ENCODE measurements at places on chromosomes 16 and 17. TPM values are rescaled to one million over a fixed set of nuclear protein-coding genes. Genes with fewer than 3 reads are reported as not detected.

- no peak for DNase-seq
These were observed 4.3 kb downstream of the CNP start for GRCh38 chr17:41970901-41971331.

DNA sequence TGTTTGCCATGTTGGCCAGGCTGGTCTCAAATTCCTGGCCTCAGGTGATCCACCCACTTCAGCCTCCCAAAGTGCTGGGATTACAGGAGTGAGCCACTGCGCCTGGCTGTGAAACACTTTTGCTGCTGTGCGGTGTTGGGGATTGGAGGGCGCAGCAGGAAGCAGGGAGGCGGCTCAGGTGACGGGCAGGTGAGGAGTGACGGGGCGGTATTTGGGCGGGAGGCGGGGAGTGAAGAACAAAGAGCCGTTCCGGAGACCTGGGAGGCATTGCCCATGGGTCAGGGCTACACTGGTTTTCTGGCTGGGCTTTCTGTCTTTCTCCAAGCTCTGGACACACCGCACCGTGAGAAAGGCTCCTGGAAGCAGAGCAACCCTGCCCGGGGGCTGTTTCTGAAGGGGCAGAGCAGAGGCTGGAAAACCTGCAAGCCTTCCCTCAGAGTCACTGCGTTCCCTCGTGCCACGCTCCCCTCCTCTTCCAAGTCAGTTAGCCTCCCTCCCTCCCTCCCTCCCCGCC lies 22.1 kb downstream of the CRISPLD2 start:
- no peak for DNase-seq

- no peak for DNase-seq
These were observed 5.5 kb upstream of the RPTOR start for GRCh38 chr17:80539022-80539641.

DNA sequence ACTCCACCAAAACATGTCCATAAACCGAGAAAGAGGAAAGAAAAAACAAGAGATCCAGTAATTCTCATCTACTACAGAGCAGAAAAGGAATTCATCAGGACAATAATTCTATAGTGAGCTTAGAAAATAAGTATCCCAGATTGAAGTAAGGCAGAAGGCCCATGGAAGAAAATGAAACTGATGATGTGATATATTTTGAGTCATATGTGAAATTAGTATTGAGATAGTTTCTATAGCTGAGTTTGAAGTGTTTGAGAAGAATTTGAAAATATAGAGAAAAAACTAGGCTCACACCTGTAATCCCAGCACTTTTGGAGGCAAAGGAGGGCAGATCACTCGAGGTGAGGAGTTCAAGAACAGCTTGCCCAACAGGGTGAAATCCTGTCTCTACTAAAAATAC lies 19.7 kb downstream of the LUC7L3 start:
- no peak for DNase-seq

Gene DYNLRB2
- total RNA-seq, result not detected

Gene TPSD1
- not detected for total RNA-seq

- peak; percentile 49 for DNase-seq
These were observed 772 bp downstream of the CHD3 start for GRCh38 chr17:7889166-7889955.

DNA sequence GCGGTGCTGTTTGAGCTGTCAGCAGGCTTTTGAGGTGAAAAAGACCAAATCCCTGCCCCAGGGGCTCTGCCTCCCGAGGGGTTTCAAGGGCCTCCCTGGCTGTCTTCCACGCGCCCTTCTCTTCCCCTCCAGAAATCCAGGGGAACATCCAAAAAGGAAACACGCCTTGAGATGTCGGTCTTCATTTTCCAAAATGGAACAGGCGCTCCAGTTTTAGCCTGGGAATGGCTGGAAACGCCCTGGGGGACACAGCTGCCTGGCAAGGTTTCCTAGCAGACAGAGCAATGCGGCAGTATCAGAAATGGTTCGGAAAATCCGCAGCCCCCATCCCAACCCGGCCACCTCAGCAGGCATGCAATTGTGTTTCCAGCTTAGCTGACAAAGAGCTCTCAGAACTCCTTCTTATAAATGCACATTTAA lies 16.6 kb upstream of the LITAF start:
- DNase-seq, result no peak

Gene ZNF750
- total RNA-seq, result 0.31 TPM

- no peak for DNase-seq
These were observed 923 bp downstream of the ANKRD13B start for GRCh38 chr17:29593591-29594518.

Measured in endothelial cell (in vitro differentiated cells).